ENCODE measurements at places on chromosomes 6 and 20.

DNA sequence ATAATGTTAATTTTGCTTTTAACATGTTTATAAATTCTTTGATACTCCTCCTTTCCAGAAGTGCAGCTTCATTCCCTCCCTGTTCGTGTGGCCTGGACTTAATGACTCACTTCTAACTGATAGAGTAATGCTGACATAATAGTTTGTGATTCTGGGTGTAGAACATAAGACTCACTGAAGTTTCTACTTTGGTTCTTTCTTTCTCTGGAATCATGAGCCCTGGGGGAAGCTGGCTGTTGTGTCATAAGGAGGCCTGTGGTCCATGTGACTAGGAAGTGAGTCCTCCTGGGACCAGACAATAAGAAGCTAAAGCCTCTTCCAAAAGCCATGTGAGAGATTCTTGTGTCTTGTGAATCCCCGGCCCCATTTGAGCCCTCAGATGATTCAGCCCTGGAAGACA, 30.5 kb upstream of the HLA-G start:
- DNase-seq, result no peak

DNA sequence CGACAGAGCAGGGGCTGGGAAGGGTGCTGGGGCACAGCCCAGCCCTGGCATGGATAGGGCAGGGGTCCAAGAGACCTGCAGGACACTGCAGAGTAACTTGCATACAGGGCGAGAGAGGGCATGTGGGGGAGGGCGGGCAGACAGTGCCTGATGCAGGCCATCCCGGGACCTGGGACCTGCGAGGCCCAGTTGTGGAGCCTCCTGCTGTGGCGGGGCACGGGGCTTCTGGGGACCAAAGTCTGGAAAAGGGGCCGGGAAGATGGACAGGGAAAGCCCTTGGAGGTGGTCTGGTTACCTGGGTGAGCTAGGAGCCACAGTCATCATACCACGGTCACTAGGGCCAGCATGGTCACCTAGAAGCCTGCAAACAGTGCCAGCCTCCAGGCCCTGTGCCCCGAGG, 412 bp upstream of the TUBB1 start:
- DNase-seq, result no peak

GRCh38 chr6:136979206-136979605, 57.1 kb downstream of the SLC35D3 start:
- DNase-seq, result no peak

DNA sequence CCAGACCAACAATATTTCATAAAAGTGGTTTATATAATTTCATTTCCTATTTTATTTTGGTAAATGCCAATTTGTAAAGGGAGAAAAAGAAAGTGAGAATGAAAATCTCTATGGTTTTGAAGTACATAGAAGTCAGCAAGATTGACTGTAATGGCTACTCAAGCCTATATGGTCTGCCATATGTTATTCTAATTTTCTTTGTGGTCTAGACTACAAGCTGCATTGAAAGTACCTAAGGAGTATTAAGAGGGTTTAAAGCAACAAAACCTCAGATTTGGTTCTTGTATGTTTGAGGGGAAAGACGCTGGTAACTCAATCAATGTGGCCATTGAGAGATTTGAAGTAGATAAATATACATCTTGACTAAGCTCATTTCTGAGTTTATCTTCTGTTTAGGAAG, 193.5 kb upstream of the EYA4 start:
- no peak for DNase-seq

GRCh38 chr6:122806291-122806690, 17.2 kb downstream of the SMPDL3A start:
- DNase-seq, result no peak

GRCh38 chr6:15535495-15536197, 127.2 kb downstream of the DTNBP1 start:
- no peak for DNase-seq

DNA sequence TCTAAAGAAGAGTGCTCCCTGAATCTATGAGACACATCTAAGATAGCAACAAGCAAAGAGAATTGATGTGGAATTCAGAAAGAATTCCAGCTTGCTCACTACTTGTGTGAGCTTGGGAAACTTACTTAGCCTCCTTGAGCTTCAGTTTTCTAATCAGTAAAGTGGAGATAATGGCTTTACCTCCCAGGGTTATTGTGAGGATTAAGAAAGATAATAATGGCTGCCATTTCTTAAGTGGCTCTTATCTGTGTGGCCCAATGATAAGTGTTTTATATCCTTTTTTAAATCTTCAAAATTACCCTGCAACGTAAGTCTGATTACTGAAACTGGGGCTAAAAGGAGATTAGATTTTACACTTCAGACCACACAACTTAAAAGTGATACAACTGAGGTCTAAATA, 418.5 kb downstream of the LMBRD1 start:
- DNase-seq, result no peak

GRCh38 chr20:51371720-51372119, 170.8 kb downstream of the NFATC2 start:
- DNase-seq, result no peak

DNA sequence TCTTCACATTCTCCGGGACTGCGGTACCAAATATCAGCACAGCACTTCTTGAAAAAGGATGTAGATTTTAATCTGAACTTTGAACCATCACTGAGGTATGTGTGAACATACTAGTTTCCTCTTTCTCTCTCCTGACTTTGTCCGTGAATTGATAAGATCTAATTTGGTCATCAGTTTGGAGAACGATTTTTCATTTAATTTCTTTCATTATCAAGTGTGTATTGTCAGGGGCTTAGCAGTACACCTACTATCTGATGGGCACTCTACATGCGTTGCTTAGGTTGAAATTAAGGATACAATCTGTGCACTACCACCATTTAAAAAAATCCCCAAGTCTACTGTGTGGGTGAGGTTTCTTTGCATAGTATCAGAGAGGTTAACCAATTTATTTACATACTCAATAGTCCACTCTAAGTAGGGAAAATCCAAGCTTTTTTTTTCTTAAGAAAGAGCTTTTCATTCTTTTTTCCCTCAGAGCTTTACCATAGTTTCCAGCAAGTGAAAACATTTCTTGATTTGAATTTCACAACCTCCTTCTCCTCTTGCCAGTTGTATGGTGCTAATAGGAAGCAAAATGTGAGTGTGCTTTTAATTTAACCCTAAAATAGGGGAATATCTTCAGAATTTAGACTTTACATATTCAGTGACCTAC, 105.4 kb upstream of the ESR1 start:
- no peak for DNase-seq

GRCh38 chr6:81105998-81106397, 646.5 kb downstream of the TENT5A start:
- DNase-seq, result no peak

DNA sequence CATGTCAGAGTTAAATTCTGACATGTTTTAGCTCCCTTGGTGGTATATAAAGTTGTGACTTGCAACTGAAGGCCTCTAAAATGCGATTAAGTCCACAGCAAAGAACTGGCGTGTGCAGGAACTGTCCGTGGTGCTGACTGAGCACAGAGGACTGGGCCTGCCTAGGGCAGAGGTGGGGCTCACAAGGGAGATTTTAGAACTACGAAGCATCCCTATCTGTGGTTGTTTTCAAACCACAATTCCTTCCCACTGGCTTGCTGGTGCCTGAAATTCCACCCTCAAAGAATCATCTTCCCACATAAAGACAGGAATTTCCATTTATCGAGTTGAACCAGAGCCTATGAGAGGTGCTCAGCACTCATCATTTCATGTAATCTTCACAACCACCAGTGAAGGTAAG, 30.1 kb downstream of the RIMS4 start:
- DNase-seq, result no peak

- DNase-seq, result no peak
Measured at GRCh38 chr6:136092897-136093296, 157.2 kb downstream of the MTFR2 start.

- no peak for DNase-seq
Measured at GRCh38 chr20:5806457-5807263, 56.5 kb downstream of the SHLD1 start.

DNA sequence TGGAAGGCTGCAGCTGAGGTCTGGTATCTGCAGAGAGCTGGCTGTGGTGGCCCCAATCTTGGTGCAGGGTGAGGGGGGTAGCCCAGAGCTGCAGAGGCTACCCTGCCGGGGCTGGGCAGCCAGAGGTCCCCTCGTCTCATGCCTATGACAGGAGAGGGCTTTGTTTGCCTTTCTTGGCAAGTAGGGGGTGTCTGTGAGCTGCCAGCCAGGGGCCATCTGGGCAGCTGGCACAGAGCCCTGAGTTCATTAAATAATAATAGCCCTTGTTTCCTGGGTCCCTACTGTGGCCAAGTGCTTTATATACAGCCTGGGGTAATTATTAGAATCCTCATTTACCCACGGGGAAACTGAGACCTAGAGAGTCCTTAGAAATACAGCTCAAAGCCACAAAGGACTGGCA, 66.6 kb downstream of the EZR start:
- no peak for DNase-seq

DNA sequence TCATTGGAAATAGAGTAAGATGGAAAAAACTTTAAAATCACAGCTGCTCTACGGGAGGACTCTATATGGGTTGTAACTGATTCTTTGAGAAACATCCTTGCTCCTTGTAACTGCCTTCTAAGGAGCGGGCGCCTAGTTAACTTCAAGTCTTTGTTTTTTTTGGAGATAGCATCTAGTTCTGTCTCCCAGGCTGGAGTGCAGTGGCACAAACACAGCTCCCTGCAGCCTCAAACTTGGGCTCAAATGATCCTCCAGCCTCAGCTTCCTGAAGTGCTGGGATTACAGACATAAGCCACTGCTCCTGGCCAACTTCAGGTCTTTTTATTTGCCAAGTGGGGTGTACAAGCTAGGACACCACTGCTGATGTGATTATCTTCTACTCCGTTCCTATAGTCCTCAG, 506.4 kb upstream of the SOX4 start:
- DNase-seq, result no peak

- DNase-seq, result peak; percentile 67
Measured at GRCh38 chr6:155171109-155171746, 92.6 kb upstream of the CLDN20 start.

DNA sequence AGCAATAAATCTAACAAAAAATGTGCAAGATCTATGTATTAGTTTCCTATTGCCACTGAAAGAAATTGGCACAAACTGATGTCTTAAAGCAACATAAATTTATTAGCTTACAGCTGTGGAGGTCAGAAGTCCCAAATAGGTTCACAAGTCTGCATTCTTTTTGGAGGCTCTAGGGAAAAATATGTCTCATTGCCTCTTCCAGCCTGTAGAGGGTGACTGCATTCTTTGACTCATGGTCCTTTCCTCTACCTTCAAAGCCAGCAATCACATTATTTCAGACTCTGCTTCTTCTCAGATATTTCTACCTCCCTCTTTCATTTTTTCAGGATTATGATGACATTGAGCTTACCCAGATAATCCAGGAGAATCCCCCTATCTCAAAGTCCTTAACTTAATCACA, 1531.1 kb downstream of the KHDRBS2 start:
- DNase-seq, result no peak

GRCh38 chr6:87916446-87916845, 131.2 kb upstream of the SPACA1 start:
- no peak for DNase-seq

Measured in activated CD8-positive, alpha-beta memory T cell treated with anti-CD3 and anti-CD28 coated beads, Interleukin-2, amount 50 U/mL, for 4 hours (primary cell).